ENCODE measurements at places on chromosomes 1 and 21.

GRCh38 chr1:44436401-44437106 is 31.5 kb downstream of the RNF220 start:
- DNase-seq: no peak
- no peak overlapping the region for H3K4me3 ChIP-seq
- H3K27ac ChIP-seq: peak overlapping the region; percentile 44

DNA sequence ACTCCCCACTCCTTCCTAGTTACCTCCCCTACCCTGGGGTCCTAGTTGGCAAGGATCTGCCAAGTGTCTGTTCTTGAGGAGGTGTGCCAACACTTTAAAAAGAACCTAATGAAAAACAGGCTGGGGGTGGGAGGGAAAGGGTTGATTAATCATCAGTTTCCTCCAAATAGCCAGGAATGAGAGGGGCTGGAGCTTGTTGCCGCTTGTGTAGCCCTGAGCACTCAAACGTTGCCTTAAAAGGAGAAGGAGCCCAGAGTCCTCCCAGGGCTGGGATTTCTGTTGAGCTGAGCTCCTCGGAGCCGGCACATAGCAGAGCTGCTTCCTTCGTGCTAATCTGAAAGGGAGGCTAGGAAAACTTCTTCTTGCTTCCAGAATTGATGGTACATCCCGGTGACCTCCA is 15.9 kb downstream of the SHISA4 start:
- H3K4me1 ChIP-seq: no peaks in the 10 kb centered on the region
- DNase-seq: no peak
- H3K36me3 ChIP-seq: no peaks in the 10 kb centered on the region
- H3K27ac ChIP-seq: 0 out of 2 replicates have a peak overlapping the region, but pooled peaks have one; percentile 48

DNA sequence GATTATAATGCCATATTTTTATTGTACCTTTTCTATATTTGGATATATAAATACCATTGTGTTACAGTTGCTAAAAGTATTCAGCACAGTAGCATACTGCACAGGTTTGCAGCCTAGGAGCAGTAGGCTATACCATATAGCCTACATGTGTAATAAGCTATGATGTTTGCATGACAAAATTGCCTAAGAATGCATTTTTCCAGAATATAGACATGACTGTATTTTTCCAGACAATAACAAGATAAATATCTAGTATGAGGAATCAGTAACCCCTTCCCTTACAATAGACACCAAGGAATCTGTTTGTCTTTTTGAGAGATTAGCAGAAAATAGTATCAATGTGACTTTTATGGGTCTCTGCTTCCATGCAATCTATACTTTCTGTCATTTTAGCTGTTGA is 228.6 kb downstream of the GRIK1 start:
- no peaks in the 10 kb centered on the region for H3K27me3 ChIP-seq
- H3K27ac ChIP-seq: no peak overlapping the region
- no peaks in the 10 kb centered on the region for H3K4me1 ChIP-seq
- H3K4me3 ChIP-seq: no peak overlapping the region
- no peak for DNase-seq
- H3K36me3 ChIP-seq: peaks cover 4% of the 10 kb centered on the region

- no peaks in the 10 kb centered on the region for H3K27me3 ChIP-seq
- H3K27ac ChIP-seq: peak overlapping the region; percentile 77
Measured at GRCh38 chr1:81666586-81666985, 134.1 kb upstream of the ADGRL2 start.

- H3K27me3 ChIP-seq: no peaks in the 10 kb centered on the region
- no peak for DNase-seq
Measured at GRCh38 chr1:11575553-11575952, 78.7 kb downstream of the FBXO2 start.

- DNase-seq: no peak
- H3K36me3 ChIP-seq: no peaks in the 10 kb centered on the region
- peaks cover 22% of the 10 kb centered on the region for H3K4me1 ChIP-seq
- H3K27ac ChIP-seq: no peak overlapping the region
- no peak overlapping the region for H3K4me3 ChIP-seq
- no peaks in the 10 kb centered on the region for H3K27me3 ChIP-seq
Measured at GRCh38 chr1:116311756-116312680, 61.0 kb upstream of the ATP1A1 start.
